Activated CD8-positive, alpha-beta memory T cell treated with anti-CD3 and anti-CD28 coated beads for 1 hour (primary cell): ENCODE measurements at places on chromosomes 5 and 9.

DNA sequence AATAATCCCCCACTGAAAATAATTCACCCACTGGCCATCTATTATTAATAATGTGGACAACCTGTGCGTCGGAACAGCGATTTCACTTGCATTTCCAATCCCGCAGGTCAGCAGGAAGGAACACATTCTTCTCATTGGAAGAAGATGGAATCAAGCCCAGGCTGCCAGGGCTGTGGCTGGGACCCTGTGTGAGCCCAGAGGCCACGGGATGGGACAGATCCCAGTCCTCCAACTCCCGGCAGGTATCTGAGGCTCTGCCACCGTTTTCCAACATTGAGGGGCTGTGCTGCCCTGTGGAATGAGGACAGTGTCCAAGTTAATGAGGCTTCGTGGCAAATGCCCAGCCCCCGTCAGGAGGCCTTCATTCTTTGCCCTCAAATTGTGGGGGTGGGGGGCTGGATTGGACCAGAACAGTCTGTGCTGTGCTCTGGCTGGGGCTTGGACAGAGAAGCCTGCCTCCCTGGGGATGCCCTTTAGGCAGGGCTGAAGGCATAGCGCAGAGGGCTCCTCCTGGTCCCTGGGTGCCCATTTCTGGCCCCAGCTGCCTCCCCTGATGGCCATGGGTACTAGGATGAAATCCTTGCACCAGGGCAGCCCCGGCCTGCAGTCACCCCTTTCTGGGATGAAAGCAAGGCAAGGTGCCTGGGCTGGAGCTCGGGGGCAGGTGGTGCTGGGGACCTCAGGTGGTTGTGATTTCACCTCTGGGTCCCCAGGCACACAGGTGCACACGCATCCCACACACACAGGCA is 195.0 kb upstream of the PPP1R26 start:
- no peak for DNase-seq

DNA sequence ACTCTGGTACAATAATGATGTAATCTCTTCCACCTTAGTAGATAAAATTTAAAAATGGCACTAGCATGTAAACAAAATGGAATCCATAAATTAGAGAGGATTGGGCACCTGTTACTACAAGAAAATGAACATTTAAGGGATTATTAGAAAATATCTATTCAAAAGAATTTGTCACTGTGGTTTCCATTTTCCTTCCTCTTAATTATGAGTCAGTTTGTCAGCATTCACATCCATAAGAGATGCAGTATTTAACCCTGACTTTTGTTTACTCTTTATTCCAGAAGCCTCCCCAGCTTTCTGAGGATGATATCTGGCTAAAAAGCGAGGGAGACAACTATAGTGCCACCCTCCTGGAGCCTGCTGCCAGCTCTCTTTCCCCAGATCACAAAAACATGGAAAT is 72.1 kb downstream of the C9orf152 start:
- no peak for DNase-seq

DNA sequence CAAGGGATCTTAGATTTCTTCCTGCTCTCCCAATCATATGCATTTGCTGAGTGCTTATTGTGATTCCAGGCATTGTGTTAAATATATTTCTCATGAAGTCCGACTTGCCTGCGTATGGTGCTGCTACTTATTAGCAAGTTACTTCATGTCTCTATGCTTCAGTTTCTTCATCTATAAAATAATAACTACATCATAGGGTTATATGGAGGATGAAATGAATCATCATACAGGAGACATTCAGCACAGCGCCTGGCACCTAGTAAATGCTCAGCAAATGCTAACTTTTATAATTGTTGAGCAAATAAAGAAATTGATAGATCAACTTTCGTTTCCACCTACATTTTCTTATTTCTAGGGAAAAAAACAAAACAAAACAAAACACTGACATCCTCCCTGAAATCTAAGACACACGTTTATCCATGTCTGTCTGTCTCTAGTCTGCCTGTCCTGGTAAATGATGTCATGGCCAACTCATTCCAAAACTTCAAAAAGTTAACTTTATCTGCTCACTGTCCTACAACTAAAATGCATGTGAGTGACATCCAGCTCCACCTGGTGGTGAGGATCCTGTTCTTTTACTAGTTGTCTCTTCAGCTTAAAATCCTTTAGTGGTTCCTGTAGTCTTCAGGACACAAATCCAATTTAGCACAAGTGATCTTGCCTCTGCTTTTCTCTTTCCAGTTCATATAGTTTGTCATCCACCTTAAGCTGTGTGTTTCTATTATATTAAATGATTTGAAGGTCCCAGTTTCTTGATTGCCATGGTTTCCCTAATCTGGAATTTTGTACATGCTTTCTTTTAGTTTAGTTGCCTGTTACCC is 27.7 kb downstream of the PPP3R2 start:
- DNase-seq = no peak

- no peak for DNase-seq
Measured at GRCh38 chr9:121098567-121099198, 23.9 kb downstream of the CNTRL start.

DNA sequence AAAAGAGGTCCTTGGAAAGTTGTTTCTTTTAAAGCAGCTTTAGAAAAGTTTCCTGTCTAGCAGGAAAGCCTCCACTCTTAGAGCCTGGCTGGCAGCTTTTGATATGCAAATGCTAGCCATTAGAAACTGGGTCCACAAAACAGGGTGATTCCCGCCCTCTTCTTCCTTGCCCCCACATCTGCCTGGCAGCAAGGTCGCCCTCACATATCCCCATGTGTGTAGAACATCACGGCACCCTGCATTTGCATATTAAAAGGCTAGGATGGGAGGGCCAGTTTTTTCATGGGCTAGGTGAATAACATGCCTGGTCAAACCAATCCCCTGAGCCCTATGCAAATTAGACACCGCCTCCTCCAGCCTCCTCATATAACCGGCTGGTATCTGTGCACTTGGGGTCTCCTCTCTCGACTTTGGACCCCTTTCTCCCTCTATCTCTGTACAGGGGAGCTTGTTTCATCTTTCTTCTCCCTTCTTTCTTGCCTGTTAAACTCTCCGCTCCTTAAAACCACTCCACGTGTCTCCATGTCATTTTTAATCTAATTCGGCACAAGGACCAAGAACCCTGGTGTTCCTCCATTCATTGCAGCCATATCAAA is 426.8 kb upstream of the CTNND2 start:
- DNase-seq = no peak

DNA sequence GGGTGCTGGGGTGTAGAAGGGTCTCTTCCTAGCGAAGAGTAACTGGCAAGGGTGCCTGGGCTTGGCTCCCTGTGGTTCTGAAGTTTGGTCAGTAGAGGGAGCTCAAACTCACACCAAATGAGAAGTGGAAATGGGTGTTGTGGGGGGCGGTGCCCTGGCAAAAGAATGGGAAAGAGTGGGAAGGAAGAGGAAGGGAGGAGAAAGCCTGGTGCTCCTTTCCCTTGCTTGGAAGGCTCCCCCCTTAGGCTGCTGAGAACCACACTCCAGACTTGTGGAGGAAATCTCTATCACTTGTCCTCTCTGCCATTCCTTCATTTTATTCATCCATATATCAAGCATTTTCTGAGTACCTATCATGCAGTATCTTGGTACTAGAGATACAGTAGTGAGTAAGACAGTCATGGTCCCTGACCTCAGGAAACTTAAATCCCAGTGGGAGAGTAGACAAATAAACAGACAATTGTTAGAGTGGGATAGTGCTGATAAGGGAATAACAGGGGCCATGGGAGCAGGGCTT is 13.0 kb downstream of the SLC4A9 start:
- DNase-seq = no peak

GRCh38 chr9:89661391-89661949 is 56.7 kb downstream of the GADD45G start:
- no peak for DNase-seq

DNA sequence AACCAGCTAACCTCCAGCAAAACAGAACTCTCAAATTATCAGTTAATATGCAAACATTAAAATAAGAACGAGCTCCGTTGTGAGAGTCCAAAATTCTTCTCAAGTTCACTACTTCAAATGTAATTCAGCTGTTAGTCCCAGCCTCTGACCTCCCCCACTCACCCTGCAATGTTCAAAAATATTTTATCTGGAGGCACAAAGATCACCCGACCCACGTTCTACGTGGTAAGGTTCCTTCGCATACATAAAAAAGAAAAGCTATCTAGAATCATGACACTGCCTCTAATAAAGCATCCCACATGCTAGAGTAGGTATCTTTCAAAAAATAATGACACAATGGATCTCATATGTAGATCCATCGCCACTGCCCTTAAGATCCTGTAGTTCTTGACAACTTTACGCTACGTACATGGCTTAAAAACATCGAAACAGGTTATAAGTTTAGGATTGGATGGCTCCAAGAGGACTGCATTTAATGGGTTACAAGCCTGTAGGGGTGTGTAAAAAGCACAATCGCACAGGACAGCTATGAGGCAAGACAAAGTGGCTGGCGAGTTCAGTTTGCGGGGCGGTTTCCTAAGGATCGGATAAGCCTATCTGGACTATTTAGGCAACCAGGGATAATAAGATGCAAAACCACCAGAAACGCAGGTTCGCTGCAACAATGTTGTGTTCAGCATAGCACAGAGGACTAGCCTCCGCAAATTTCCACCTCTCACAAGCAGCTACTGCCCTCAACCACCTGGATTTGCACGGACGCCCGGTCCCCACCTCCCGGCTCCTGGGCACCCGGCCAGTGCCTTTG is 969 bp downstream of the CLK4 start:
- no peak for DNase-seq

- no peak for DNase-seq
Measured at GRCh38 chr9:83477571-83477970, 60.6 kb downstream of the FRMD3 start.

- no peak for DNase-seq
Measured at GRCh38 chr9:98944057-98944733, 488 bp downstream of the COL15A1 start.

- peak; percentile 35 for DNase-seq
Measured at GRCh38 chr9:63816751-63817621, 1468.0 kb downstream of the FOXD4L5 start.

GRCh38 chr9:5783982-5784381 is 48.9 kb downstream of the ERMP1 start:
- no peak for DNase-seq

GRCh38 chr9:109232449-109233237 is 65.6 kb upstream of the FRRS1L start:
- DNase-seq = no peak

- DNase-seq = no peak
Measured at GRCh38 chr9:7303907-7304626, 495.5 kb downstream of the DMAC1 start.

- no peak for DNase-seq
Measured at GRCh38 chr5:41785061-41785460, 85.2 kb downstream of the OXCT1 start.

GRCh38 chr5:858726-859125 is 7.9 kb upstream of the ZDHHC11 start:
- DNase-seq = no peak

GRCh38 chr9:112311497-112311896 is 21.9 kb downstream of the PTBP3 start:
- no peak for DNase-seq

GRCh38 chr5:57754616-57755015 is 272.0 kb upstream of the ACTBL2 start:
- no peak for DNase-seq

GRCh38 chr5:132425009-132425937 is 55.8 kb downstream of the SLC22A5 start:
- DNase-seq = peak; percentile 30

GRCh38 chr5:160694896-160695295 is 157.1 kb downstream of the ATP10B start:
- DNase-seq = no peak

- no peak for DNase-seq
Measured at GRCh38 chr5:38478878-38479277, 77.6 kb downstream of the LIFR start.

DNA sequence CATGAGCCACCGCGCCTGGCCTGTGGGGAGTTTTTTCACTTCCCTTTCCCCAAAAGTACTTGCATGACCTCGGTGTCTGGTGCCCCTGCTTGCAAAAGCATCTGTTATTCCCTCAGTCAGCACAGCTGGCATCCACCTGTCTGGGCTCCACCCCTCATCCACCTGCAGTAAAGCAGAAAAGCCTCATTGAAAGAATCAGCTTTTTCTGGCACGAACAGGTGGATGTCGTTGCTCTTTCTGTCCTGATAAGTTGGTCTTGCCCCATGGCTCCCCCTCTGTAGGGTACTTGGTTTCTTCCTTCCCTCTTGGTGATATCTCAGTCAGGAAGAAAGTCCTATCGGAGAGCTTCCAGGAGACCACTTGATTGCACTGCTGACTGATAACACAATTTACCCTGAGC is 37.4 kb downstream of the WWC1 start:
- no peak for DNase-seq

- no peak for DNase-seq
Measured at GRCh38 chr9:3962496-3962895, 337.4 kb downstream of the GLIS3 start.

GRCh38 chr9:16316911-16317817 is 553.3 kb downstream of the BNC2 start:
- DNase-seq = no peak
